NCI-H446 treated with DMSO at 0.1 percent for 48 hours (cell line): ENCODE measurements at places on chromosomes 16 and 17.
A peak's percentile ranks its signal among the peaks of the same experiment; 100 is the strongest.

DNA sequence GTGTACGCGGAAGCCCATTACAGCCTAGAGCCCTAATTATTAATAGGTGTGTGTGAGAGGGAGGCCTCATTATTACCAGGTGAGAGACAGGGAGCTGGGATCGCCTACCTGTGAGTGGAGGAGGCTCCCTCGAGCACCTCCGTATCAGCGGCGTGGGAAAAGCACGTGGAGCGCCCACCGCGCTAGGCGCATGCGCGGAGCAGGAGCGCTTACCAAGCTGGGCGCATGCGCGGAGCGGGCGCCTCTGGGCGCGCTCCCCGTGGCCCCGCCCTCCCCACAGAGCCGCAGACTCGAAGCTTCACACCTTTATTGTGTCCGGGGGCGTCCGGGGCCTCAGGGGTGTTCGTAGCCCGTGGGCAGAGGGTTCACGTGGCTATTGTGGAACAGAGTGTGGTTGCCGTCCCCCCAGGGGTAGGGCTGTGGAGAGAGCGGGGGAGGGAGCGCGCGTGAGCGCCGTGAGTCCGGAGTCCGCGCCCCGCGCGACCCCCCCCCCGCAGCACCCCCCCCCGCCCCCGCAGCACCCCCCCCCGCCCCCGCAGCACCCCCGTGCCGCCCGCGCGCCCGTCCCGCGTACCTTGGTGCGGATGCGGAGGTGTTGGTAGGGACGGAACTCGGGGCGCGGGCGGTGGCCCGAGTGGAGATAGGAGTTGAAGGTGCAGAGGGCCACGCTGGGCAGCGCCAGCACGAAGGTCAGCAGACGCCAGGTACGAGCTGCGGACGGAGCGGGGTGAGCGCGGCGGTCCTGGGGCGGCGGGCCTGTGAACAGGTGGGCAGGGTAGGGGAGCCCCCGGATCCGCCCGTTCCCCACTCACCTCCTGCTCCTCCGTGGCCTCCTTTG, 500 bp downstream of the COX6A2 start:
- no peak for DNase-seq

DNA sequence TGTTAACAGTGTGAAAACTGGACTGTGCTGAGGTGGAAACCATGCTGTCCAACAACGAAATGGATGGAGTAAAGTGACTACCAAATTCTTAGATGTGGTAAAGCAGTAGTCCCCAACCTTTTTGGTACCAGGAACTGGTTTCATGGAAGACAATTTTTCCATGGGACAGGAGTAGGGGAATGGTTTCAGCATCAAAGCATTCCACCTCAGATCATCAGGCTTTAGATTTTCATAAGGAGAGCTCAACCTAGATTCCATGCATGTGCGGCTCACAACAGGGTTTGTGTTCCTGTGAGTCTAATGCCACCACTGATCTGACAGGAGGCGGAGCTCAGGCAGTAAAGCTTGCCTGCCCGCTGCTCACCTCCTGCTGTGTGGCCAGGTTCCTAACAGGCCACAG, 11.5 kb downstream of the SLX4 start:
- no peak for DNase-seq

DNA sequence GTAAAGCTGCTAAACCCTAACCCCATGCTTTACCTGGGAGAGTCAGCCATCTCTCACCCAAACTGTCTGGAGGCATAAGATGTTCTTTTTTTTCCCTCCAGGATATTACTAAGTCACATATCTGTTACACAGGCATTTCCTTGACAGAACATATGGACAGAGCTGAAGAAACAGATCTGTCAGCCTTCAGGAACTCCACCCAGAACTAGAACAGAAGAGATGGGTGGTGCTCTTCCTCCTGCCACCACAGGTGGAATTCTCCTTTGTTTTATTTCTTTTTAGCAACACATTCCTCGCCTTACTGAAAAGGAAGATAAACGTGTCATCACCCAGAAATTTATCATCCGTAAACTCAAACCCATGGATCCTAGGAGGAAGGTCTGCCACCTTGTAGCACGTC, 8.8 kb downstream of the MYCBPAP start:
- DNase-seq: no peak

DNA sequence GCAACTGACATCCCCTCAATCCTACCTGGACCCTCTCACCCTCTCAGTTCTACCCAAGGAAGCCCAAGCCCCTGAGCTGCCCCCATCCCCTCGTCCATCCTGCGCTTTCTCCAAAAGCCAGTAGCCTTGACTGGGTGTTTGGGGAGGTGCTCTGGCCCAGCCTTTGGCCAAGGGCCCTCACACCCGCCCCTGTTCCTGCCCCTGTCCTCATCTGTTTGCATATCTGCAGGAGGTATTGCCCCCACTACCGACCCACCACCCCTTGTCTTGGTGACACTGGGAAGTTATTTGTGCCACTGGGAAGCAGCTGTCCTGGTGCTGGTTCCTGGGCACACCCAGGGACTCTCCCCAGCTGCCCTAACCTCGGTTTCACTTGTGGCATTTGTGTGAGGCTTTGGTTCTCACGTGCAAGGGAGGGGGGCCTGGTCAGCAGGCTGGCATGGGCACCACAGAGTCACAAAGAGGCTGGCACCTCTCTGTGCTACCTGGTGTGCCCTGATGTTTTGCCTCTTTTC, 75.3 kb downstream of the MRC2 start:
- no peak for DNase-seq

DNA sequence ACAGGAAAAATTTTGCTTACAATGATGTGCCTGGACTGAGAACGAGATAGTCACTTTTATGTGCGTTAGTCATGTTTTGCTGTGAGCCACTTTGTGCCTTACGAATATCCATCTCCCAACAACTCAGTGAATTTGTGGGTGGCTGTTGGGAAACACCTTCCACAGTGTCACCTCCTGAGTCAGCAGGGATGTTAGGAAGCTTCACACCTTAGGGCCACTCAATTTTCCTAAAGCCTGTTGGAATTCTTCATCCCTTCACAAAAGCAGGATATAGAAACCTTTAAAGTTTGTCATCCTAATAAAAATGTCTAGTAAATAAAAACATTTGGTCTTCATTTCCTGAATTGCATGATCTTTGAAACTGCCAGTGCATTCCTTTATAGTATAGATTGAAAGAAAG, 4.3 kb upstream of the KRTAP3-1 start:
- DNase-seq: no peak

DNA sequence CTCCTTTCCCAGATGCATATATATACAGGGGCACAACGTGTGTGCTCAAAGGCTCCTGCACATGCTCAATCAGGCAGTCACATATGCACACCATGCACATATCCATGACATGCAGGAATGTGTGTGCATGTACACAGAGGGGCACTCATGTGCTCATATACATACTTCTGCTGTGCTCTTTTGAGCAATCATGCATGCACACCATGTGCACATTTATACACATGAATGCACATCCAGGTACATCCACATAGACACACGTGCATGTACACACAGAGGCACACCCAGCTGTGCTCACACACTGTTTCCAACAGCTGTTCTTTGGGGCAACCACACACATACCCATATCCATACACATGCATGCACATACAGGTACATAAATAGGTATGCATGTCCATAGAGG, 165.3 kb downstream of the SALL1 start:
- DNase-seq: no peak

- DNase-seq: peak; percentile 38
Observed at GRCh38 chr16:72985148-72985941, 62.6 kb downstream of the ZFHX3 start.

GRCh38 chr17:50847566-50847965, 12.2 kb downstream of the WFIKKN2 start:
- DNase-seq: no peak

DNA sequence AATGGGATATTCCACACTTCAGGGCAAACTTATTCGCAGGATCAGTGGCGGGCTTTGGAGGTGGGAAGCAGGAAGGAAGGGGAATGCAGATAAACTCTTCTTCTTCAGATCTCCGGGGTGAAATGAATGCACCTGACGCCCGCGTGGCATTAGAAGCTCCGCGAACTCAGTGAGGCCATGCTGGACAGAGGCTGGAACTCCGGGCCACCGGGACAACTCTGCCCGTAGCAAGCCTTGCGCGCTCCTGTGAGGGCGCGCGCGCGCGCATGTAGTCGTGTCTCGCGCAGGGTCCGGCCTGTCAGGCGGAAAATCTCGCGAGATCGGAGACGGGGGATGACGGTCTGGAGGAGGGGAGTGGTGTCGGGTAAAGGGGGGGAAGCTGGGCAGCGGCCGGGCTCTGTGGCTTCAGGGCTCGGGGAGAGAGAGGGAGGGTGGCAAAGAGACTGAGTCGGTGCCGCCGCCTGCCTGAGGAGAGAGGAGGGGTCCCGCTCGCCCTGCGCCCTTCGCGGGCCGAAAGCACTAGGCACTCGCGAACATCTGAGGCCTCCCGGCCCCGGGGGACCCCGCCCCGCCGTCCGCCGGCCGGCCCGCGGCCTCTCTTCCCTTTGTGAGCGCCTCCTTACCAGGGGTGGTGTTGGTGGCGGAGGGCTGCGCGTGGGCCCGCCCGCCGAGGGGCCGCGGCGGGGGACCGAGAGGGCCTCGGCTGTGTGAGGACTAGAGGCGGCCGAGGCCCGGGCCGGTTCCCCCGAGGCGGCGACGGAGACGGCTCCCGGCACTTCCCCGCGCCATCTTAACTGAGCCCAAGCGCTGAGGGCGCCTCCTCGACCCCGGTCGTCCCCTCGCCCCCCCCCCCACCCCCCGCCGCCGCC, at the start of gene TAOK1:
Gene TAOK1 (plus strand): TSS at position 382 of the 869 bp plus-strand sequence. CDS start 61,186 bp downstream, outside the sequence.
- peak; percentile 91 for DNase-seq

- DNase-seq: no peak
Observed at GRCh38 chr16:48682971-48683370, 73.0 kb upstream of the N4BP1 start.

GRCh38 chr17:73436954-73437353, 125.2 kb upstream of the CDC42EP4 start:
- no peak for DNase-seq

- no peak for DNase-seq
Observed at GRCh38 chr17:8243827-8244226, 4.0 kb downstream of the CTC1 start.

GRCh38 chr16:51508490-51509212, 357.6 kb upstream of the SALL1 start:
- DNase-seq: no peak

DNA sequence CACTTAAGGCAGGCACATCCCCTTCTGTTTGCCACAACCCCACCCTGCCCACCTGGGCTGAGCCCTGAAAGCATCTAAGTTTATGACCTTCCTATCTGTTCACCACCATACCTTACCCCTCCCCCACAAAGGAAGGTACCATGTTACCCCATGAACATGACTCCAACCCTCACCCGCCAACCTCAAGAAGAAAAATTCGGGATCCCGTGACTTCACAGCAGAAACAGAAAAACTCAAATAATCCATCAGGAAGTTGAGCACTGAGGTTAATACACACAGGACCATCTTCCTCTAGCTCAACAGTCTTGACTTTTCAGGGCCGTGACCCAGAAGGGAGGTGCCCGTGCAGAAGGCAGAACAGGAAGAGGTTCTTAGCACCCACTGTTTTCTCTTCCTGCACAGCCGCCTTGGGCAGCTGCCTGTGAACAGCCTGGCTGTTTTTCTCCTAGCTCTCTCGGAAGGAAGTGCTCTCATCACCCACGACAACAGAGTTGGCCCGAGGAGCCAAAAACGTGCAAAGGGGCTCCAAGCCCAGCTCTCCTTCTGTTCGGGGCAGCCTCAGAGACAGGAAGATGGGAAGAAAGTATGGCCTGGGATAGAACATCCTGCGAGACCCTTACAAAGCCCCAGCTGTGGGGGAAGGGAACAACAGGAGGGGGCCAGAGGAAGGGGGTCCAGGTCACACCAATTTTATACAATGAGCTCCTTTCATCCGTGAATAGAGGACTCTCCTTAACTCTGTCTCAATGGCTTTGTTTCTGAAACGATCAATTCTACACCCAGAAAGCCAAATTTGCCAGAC, 101.1 kb downstream of the XYLT1 start:
- DNase-seq: no peak

DNA sequence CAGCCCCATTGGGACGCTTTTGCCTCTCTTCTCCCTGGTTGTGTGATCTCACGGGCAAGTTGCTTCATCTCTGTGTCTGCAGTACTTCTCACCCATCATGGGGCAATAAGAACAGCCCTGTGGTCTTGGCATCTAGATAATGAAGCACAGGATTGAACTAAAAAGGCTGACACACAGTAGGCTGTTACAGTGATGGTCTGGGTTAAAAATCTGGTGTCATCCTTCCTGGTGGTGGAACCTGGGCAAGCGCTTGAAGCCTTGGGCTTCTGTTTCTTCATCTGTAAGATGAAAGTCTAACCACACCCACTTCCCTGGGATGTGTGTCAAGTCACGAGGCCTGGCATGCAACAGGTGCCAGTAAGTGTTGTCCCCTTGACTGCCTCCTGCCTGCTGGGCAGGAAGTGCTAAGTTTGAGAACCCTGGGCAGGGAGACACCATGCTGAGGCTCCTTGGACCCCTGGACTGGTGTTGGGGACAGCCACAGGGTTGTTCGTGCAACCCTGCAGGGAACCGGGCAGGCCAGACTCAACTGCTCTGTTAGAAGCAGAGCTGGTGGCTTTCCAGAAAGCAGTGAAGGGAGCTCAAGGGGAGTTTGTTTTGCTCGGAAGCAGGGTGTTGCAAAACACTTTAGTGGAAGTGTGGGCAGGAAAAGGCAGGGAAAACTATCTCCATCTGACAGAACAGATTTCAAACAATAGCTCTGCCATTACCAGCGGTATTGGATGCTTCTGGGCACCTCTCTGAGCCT, 5.9 kb upstream of the MAP2K3 start:
- no peak for DNase-seq

DNA sequence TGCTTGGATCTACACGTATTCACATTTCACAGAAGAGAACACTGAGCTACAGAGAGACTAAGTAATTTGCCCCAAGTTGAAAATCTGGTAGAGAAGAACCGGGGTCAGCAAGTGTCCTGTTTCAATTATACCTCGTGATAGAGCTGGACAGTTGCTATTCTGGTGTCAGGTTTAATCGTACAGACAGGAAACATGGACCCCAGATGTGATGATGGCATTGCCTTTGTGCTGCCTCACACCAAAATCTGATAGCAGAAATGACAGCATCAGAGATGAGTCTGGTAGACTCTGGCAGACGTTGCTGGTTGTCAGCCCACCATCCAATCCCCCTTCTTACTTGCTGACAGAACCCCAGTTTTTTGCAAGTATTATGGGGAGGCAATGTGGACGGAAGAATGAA, 112.1 kb upstream of the FOXF1 start:
- no peak for DNase-seq

GRCh38 chr16:75379911-75380847, 53.1 kb downstream of the CFDP1 start:
- DNase-seq: no peak
